ENCODE measurements at places on chromosomes 1 and 21. TPM values are rescaled to one million over a fixed set of nuclear protein-coding genes. Genes with fewer than 3 reads are reported as not detected.
A peak's percentile ranks its signal among the peaks of the same experiment; 100 is the strongest.

- DNase-seq: peak; percentile 65
Measured at GRCh38 chr1:151534662-151535278, 5.3 kb upstream of the TUFT1 start.

ETV3L gene
- total RNA-seq: not detected

WDR64 gene
- not detected for total RNA-seq

NID1 gene
- 27.2 TPM for total RNA-seq

CCDC30 gene
- 0.49 TPM for total RNA-seq
